ENCODE measurements at places on chromosomes 11 and 22.
A peak's percentile ranks its signal among the peaks of the same experiment; 100 is the strongest.

- DNase-seq, result peak; percentile 72
These were observed 4.4 kb upstream of the TPCN2 start for GRCh38 chr11:69044111-69045013.

- no peak for DNase-seq
These were observed 1.4 kb downstream of the TMEM9B start for GRCh38 chr11:8962841-8963240.

DNA sequence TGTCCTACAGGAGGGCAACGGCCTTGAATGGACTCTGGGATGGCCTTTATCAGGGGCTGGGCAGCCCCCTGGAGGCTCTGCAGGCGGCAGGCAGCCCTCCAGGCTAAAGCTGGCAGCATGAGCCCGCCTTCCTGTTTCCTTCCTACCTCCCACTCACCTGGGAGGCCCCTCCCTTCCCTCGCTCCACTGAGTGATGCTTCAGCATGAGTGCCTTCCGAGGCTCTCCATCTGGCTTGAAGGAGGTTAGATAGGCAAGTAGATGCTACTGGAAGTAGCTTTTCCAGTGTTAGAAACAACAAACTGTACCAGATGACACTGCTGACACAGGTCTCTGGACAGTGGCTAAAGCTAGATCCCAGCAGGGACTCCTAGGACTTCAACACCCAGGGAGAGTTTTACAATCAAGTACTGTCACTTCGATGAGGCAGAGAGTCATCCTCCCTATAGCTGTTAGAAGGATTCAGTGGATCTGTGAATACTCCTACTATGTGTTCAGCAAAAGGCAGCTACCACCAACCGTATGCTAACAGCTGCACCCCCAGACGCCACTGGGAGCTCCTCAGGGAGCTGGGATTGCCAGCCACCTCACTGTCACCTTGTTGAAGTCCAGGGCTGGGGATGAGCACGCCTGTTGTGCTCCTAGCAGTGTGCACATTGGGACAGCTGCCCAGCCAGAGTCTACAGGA is 4.1 kb upstream of the SLC25A1 start:
- no peak for DNase-seq

GRCh38 chr11:132471466-132471865 is 1060.8 kb downstream of the OPCML start:
- no peak for DNase-seq

GRCh38 chr22:17250380-17251082 is 31.3 kb upstream of the ADA2 start:
- DNase-seq, result no peak

Data from stomach (tissue), 19 donors.